Stimulated activated CD4-positive, alpha-beta T cell treated with anti-CD3 and anti-CD28 coated beads, Interleukin-1b, Interleukin-23, amount 100 ng/mL, for 24 hours (primary cell): ENCODE measurements at places on chromosomes 2 and 18.

DNA sequence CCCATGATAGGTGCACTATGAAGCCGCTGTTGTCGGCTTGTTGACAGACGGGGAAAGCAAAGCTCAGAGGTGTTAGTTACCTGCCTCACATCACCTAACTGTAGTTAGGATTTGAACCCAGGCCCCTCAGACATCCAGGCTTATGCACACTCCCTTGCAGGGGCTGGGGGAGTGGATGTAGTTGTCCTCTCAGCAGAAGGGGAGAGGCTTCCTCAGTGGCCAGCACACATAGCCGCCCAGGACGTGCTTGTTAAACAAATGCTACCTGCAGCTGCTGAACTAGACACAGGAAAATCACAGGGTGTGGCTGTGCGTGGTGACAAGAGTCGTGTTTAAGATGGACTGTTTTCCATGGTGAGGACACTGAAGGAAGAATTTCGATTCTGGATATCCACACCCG, 39.2 kb downstream of the GREB1 start:
- no peak for DNase-seq

DNA sequence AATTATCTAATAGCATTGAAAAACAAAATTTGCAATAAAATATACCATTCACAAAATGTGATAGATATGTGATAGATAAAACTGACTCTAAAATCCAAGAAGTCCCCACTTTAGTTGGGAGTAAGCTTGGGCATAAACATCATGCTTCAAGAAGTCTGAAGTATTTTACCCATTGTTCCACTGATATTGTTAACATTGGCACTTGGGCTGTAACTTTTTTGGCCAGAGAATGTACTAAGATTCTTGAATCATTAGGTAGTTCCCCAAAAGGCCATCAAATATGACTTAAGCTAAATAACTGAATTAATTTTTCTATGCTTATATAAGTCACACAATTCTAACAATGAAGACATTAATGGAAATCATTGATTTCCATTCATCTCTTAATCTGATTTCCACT, 413.6 kb downstream of the CDH2 start:
- no peak for DNase-seq

GRCh38 chr2:165202239-165202638, 1.6 kb downstream of the SCN3A start:
- no peak for DNase-seq

- DNase-seq, result no peak
These were observed 46.8 kb downstream of the FECH start for GRCh38 chr18:57539702-57540101.

DNA sequence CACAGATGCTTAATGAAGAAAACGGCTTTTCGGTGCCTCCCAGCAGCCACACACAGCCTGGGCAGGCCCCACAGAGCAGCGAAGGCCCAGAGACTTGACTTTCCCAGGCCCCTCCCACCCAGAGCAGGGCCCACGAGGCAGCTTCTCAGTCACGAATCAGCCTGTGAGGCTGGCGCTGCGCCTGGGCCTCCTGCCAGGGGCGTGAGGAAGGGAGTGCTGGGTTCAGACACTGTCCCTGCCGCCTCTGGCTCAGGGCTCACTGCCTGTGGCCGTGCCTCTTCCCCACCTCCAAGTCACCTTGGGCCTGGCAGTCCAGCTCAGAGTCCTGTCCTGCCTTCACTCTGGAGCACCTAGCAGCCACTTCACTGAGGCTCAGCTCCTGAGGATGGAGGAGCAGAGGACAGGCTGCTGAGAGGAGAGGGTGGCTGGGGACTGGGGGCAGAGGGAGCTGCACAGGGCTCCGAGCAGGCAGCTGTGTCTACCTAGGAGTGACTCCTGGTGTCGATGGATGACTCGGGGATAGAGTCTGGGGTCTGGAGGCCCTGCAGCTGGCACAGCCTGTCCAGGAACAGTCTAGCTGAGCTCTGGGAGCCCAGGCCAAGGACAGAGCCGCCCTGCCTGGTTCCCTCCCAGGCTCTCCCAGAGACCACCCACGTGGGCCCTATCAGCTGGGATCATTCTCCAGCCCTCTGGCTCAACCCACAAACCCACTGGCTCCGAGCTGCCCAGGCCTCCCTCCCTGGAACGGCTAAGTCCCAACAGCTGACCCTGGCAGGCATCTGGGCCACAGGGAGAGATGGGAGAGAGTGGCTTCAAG, 36.4 kb upstream of the FOSL2 start:
- no peak for DNase-seq

DNA sequence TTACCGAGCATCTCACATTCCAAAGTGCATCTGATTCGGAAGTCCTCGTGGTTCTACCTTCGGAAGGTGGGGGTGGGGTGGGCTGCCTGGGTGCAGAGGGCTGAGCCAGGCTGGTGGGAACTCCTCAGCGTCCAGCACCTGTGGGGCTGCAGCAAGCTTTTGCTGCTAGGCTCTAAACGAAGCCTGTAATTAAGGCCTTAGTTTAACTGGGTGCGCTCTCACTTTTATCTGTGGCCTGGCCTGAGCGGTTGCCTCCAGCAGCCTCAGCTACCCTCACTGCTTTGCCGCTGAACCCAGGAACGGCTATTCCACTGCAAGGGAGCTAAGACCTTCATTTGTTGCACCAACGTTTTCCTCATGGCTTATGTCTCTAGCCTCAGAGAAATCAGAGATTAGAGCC, 48.4 kb downstream of the TMEM17 start:
- no peak for DNase-seq

DNA sequence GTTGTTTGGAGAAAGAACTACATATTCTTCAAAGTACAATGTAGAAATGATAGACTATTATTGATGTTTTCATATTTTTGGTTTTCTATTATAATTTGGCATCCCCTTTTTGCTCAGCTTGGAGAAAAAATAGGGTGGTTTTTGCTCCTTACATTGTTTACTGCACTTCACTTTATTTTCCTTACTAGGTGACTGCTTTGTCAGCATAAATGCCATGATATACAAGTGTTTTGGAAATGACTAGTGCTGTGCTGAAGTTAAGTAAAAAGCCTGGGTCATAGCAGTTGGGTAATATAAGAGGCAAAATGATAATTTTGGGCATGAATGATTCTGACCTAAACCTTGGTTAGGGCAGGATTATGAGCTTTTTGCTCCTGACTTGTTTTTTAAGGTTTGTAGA, 250.9 kb downstream of the KCNS3 start:
- DNase-seq, result no peak

DNA sequence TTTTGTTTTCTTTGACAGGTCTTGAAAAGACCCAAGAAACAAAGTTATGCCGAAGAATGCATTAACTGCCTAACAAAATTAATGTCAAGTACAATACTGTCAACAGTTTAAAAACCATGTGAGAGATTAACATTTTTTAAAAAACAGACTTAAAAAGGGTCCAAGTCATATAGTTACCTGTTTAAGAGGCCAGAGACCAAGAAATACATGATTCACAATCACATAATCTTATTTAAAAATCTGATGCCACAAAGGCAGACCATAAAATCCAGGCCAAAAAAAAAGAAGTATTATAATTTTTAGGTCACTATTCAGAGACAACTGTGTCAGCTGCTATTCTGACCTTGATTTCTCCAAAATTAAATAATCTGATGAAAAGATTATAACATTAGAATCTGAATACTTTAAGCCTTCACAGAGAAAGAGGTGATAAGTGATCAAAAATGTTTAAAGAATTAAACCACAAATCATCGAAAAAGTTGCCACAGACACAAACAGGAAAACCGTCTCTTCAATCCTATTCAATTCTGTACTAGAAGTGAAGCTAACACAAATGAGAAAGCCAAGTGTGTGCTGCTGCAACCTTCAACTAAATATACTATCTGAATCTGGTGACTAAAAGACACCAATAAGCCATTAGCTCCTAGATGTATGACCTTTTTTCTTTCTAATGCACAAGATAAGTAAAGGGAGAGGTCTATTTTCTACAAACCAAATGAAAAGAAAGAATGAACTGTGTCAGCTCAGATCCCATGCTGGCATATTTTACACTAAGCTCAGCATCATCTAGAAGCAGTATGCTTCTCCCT, 286.0 kb downstream of the ZEB2 start:
- no peak for DNase-seq

DNA sequence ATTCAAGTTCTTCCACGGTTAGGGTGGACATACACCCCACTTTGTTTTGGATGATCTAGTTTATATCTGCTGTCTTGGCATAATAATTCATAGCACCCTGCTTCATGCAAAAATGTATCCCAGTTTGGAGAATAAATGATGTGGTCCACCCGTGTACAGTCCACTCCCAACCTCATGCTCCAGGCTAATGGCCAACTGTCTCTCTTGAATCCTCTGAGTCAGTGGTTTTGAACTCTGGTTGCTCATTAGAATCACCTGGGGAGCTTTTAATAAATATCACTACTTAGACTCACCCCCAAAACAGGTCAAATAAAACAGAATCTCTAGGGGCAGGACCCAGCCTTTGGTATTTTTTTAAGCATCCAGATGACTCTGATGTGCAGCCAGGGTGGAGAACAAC, 78.5 kb downstream of the SDC1 start:
- DNase-seq, result no peak

DNA sequence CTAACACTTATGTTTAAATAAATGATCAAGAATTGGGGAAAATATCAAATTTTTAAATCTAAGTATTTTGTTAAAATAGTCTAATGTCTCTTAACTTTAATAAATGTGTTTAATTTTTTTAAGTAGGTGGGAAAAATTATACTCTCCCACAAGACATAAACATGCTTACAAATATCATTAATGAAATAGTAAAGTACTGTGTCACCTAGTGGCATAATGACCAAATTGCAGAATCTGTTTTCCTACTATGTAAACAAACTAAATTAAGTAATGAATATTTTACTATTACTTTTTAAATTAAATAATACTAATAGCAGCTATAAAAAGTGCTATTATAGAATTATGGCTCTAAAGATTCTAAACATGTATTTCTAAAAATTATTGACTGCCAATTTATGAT, 52.0 kb upstream of the CHAC2 start:
- DNase-seq, result no peak

GRCh38 chr18:64100116-64100922, 48.6 kb downstream of the LINC00305 start:
- no peak for DNase-seq
